ENCODE measurements at places on chromosomes 4 and X.

DNA sequence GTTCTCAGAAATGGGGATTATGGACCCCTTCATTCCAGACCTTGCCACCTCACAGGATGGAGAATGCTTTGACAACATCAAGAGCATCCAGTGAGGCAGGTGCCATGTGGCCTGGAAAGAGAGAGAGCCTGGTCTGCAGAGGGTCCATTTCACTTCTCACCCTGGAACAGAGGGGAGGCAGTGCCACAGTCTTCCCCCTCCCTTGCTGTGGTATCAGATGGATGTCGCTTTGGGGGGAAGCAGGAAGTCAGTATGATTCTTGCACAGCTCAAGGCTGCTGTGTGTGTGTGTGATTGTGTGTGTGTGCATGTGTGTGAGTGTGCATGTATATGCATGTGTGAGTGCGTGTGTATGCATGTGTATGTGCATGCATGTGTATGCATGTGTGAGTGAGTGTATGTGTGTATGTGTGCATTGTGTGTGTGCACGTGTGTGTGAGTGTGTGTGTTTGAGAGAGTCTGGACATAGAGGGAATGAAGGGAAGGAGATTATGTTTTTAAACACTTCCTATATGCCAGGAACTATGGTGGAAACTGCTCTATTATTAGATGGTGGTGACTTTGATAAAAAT is 328.6 kb upstream of the CLNK start:
- DNase-seq = no peak

DNA sequence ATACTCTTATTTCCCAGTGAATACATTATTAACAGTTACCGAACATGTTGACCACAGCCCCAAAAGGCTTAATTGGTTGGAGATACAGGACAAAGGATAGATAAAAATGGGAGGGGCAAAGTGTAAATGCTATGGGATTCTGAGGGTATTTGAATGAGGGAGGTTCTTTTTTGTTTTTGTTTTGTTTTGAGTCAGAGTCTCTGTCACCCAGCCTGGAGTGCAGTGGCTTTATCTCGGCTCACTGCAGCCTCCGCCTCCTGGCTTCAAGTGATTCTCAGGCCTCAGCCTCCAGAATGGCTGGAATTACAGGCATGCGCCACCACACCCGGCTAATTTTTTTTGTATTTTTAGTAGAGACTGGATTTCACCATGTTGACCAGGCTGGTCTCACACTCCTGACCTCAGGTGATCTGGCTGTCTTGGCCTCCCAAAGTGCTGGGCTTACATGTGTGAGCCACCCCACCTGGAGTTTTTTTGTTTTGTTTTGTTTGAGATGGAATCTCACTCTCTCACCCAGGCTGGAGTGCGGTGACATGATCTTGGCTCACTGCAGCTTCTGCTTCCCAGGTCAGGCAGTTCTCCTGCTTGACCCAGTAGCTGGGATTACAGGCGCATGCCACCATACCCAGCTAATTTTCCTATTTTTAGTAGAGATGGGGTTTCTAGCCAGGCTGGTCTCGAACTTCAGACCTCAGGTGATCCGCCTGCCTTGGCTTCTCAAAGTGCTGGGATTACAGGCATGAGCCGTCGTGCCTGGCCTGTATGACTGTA is 9.0 kb downstream of the UBE2K start:
- no peak for DNase-seq

GRCh38 chr4:3630598-3631543 is 98.6 kb upstream of the LRPAP1 start:
- no peak for DNase-seq

DNA sequence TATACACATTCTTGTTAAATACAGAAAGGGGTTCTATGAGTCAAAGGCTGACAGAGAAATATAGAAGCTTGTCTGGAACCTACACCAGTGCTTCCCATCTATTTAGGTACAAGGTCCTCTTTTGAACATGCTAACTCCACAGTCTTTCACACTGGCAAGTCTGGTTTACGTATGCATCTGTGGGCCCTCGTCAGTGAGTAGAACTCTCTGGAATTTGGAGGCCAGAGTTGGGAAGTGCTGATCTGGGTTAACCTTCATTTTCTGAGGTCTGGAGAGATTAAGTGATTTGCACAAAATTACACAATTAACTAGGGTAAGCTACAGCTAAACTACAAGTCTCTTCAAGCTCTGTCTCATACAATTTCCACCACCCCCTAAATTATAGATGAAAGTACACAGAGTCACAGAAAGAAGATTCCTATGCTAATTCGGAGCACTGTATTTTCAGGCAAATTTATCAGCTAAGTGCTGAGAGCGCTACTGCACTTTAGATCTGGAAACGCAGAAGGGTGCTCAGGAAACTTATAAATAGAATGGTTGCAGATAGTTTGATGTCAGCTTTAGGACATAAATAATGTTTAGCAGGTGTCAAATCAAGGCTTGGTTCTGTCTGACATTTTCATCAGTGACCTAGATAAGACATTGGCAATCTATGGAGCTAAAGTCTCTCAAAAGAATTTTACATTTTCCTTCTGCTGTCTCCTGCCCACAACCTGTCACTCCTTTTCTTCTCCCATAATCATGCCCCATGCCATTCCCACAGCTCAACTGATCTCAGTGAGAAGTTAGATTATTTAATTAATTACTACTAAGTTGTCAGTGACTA is 43.0 kb upstream of the PDLIM5 start:
- no peak for DNase-seq

DNA sequence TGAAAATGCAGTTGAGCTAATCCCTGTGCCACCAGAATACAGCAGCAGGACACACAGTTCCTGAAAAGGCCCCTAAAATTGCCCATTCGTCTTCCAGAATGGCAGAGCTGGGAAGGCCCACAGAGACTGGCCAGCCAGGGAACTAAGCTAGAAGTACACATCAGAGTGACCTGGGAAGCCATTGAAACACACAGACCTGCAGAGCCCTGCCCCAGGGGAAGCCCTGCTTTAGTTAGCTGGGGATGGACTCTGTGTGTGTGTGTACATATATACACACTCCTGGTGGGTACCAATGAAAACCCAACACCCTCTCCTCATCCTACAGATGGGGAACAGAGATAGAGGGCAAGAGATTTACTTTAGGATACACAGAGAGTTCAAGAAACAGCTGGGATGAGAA is 227.7 kb downstream of the HS6ST2 start:
- DNase-seq = no peak

DNA sequence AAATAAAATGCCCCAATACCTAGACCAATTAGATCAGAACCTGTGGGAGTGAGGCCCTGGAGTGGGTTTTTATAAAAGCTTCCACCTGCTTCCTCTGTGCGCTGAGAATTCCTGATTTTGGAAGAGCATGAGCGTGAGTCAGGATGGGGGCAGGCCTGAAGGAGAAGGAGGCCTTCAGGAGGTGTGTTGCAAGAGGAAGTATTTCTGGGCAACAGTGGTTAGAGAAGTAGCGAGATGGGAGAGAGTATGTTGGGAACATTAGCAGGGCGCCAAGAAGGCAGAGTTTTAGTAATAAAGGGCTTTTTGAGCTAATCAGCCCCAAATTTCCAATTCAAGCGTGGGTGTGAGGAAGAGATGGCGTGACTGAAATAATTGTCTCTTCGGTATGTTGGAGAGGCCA is 349.8 kb downstream of the UNC5C start:
- no peak for DNase-seq

DNA sequence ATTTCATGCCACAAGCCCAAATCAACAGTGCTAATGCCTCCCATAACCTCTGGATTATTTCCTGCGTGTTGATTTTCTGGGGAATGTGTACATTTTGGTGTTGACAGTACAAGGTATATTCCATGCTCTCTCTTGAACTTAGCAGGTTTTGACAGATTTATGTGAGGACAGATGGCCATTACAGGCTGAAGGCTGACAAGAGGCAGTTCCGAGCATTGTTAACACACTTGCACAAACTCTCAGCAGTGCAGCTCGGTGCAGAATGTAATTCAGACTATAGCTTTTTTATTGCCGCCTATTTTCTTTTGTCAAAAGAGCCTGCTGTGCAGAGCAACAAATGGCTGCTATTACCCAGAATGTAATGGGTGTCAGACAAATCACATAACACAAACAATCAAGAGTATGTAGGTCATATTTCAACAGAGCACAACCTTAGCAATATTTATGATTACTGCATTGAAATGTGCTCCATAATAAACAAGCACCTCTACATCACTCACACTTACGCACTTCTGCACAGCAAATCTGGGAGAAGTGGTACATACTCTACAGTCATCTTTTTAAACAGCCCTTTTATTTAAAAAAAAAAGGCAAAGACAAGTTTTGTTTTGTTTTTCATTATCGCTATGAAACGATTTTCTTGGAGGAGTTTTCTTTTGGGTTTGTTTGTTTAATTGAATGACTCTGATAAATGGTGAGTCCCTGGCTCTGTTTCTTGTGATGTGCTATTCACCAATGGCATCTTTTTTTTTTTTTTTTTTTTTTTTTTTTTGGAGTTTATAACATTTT is 71.6 kb downstream of the PPARGC1A start:
- peak; percentile 1 for DNase-seq

DNA sequence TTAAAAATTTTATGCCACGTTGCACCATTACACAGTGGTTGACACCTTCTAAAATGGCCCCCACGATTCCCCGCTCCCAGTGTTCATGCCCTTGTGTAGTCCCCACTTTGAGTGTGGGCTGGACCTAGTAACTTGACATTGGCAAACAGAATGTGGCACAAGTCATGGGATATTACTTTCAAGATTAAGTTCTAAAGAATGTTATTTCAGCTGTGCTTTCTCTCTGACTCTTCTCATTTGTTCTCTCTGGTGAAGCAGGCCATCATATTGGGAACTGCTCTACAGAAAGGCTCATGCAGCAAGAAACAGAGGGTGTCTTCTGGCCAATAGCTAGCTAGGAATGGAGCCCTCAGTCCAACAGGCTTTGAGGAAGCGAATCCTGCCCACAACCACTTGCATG is 67.1 kb downstream of the ATXN3L start:
- no peak for DNase-seq

DNA sequence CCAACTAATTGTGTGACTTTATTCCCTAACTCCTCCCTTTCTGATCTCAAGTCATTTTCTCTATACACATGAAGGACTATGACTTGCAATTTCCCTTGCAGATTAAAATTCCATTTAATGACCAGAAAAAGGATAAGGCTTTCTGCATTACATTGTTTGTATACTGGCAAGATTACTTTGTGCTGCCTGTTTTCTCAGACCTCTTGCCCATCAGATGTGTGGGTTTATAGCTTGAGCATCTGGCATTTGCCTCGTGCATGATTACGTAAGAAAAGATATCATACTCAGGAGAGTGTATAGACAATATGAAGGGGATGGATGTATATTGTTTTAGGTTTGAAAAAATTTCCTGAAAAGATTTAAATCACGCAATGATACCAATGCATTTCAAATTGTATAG is 593.8 kb upstream of the SLIT2 start:
- DNase-seq = no peak

DNA sequence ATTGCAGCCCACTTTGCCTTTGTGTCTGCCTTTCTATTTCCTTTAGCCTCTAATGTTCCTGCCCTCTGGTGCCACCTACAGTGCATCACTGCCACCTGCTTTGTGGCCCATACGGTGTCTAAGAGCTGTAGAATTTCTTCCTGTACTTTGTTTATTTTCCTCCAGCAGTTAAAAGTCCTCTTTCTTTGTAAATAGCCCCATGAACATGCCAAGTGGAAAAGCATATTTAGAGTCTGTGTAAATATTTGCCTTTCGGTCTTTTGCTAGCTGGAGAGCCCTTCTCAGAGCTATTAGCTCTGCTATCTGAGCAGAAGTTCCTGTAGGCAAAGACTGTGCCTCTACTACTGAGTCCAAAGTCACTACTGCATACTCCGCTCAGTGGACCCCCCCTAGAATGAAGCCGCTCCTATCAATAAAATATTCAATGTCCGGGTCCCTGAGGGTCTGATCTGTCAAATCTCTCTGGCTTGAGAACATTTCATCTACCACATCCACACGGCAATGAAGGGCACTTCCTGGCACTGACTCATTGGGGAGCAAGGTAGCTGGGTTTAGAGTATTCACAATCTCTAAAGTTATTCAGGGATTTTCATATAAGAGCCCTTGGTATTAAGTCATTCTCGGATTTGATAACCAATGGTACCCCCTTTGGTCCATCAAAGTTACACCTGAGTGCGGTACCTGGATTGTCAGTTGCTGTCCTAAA is 36.3 kb downstream of the SULT1E1 start:
- DNase-seq = peak; percentile 2

Data from NCI-H2107 (cell line).